Naive thymus-derived CD8-positive, alpha-beta T cell (primary cell): ENCODE measurements at places on chromosomes 16 and 17. TPM values are rescaled to one million over a fixed set of nuclear protein-coding genes. Genes with fewer than 3 reads are reported as not detected.

The OR1F1 gene
- total RNA-seq: not detected

The GP1BA gene
- total RNA-seq: not detected

The SLC7A6OS gene
- total RNA-seq: 52.0 TPM

- no peak for DNase-seq
Observed at GRCh38 chr17:83195330-83196023, 116.1 kb downstream of the METRNL start.

DNA sequence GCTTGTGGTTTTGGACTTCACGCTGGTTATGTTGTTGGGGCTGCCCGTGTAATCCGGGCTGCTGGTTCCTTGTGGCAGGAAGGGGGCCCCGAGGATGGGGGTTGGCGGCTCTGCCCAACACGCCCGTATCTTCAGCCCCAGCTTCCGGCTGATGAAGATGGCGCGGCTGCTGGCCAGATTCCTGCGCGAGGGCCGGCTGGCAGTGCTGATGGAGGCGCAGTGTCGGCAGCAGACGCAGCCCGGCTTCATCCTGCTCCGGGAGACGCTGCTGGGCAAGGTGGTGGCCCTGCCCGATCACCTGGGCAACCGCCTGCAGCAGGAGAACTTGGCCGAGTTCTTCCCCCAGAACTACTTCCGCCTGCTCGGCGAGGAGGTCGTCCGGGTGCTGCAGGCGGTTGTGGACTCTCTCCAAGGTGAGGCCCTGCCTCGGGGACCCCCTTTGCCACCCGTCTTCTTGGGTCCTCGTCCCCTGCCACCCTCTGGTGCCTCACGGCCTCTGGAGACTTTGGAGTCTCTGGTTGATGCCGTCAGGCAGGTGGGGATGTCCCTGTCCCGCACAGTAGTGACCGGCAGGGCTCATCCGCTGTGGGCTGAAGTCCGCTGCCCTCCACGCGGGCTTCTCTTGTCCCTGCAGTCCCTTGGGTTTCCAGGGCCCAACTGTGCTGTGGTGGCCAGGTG is 2.2 kb downstream of the TELO2 start:
- DNase-seq: no peak

- DNase-seq: no peak
Observed at GRCh38 chr17:71188811-71189492, 931.9 kb upstream of the SOX9 start.

- DNase-seq: no peak
Observed at GRCh38 chr16:30741461-30741914, 6.7 kb upstream of the PHKG2 start.

GRCh38 chr17:78357672-78358537 is 2.0 kb downstream of the SOCS3 start:
- DNase-seq: no peak
